ENCODE measurements at places on chromosomes 13 and 19.

GRCh38 chr13:63448692-63449091 is 2033.0 kb upstream of the PCDH20 start:
- DNase-seq: no peak

GRCh38 chr13:57763689-57764088 is 132.1 kb downstream of the PCDH17 start:
- DNase-seq: no peak

GRCh38 chr13:33515146-33515545 is 229.6 kb upstream of the STARD13 start:
- DNase-seq: no peak

DNA sequence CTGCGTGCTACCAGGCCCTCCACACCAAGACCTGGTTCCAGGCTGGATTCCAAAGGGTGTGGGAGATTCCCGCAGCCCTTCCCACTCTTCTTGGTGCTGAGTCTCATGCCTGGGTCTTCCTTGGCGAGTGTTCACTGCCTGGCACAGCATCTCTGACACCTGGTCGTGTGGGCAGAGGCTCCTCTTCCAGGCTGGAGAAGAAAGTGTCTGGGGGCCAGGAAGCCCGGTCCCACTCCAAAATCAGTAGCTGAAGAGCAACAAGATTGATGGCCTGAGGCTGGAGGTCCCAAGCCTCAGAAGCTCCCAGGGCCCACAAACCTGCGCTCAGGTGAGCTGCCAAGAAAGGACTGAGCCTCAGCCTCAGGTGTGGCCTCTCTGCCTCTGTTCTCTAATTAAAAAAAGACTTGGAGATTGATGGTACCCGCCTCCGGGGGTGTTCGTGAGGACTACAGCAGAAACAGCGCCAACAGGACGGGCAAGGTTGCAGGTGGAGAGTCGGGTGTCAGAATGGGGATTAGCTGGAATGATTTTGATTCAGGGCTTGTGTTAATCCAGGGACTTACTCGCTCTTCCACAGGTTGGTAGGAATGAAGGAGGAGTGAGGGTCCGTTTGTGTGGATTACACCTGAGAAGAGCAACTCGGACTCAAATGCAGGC is 217.5 kb downstream of the TEX29 start:
- DNase-seq: no peak

DNA sequence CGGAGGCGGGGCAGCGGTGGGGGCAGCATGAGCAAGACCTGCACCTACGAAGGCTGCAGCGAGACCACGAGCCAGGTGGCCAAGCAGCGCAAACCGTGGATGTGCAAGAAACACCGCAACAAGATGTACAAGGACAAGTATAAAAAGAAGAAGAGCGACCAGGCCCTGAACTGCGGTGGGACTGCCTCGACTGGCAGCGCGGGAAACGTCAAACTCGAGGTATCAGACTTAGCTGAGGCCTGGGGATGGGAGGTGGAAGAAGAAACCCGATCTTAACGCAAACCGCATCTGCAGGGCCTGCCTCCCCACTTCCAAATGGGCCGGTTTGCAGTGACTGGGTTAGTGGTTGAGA is 693 bp downstream of the RFXAP start:
- no peak for DNase-seq

DNA sequence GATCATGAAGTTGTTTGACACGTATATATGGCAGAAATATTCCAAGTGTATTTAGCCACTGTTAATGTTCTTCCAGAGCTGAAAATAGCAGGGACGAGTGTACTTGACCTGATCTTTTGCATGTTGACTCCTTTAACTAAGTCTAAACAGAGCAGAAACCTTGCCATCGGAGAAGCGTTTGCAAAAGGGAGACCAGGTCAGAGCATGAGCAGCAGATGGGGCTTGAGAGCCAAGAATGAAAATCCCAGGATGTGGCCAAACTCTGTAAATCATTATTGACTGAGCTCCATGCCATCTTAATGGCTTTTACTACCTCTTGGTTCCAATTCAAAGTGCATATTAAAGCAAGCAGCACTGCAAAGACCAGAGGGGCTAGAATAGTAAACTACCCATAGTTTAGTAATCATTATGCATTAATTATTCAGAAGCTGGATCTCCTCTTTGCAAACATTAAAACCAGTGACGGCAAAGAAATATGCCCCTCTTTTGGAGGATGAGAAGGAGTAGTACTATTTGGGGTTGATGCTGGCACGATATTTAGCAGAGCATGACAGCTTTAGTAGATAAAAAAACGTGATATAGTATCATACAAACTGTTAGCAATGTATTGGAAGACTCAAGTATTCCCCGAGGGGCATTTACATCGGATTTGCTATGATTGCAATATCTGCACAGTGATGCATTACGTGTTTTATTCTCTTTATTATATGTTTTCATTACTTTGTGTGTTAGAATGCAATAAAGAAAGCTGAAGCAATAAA is 55.7 kb downstream of the FAM216B start:
- no peak for DNase-seq

GRCh38 chr19:13212759-13213330 is 62.6 kb downstream of the IER2 start:
- peak; percentile 51 for DNase-seq

- no peak for DNase-seq
Measured at GRCh38 chr19:43640424-43640757, 741 bp upstream of the CADM4 start.
